Activated naive CD4-positive, alpha-beta T cell treated with anti-CD3 and anti-CD28 coated beads for 36 hours (primary cell): ENCODE measurements at places on chromosomes 13 and 19.

DNA sequence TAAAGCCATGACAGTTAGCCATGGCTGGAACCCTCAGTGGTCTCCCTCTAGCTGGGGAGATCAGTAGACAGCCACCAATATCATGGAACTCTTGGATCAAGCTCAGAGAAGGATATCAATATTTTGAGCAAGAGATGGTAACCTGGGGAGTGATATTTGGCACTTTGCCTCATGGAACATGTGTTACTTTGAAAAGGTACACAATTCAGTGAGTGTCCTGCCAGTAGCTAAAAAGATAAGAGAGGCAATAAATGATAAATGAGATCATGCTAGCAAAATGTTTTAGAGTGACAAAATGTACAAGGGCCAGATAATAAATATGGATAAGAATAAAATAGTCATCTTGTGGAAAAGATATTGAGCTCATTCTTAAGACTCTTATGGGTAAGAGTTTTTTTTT is 1618.7 kb downstream of the OLFM4 start:
- H3K27ac ChIP-seq = no peak overlapping the region
- H3K4me1 ChIP-seq = no peaks in the 10 kb centered on the region
- no peaks in the 10 kb centered on the region for H3K27me3 ChIP-seq
- H3K4me3 ChIP-seq = no peak overlapping the region
- DNase-seq = no peak
- H3K36me3 ChIP-seq = no peaks in the 10 kb centered on the region

DNA sequence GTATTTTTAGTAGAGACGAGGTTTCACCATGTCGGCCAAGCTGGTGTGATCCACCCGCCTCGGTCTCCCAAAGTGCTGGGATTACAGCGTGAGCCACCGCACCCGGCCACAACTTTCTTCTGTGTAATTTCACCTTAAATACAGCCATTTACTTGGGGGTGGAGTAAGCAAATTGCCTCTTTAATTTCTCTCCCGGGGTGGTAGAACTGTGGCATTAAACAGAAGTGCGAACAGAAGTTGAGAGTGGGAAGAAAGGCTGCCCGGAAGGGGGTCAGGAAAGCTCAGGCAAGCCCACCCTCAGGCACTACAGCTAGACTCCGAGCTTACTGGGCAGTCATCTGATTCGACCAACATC is 475 bp upstream of the DNAJC15 start:
- no peak for DNase-seq
- no peaks in the 10 kb centered on the region for H3K27me3 ChIP-seq
- H3K4me1 ChIP-seq = peaks cover 25% of the 10 kb centered on the region
- H3K4me3 ChIP-seq = peak overlapping the region; percentile 98
- H3K36me3 ChIP-seq = peaks cover 5% of the 10 kb centered on the region
- H3K27ac ChIP-seq = peak overlapping the region; percentile 94

GRCh38 chr13:112968910-112969691 is at the start of gene MCF2L:
Gene MCF2L, plus strand, starts transcription at chr13:112969214. Its CDS starts 166 bp downstream, at chr13:112969380.
- H3K4me1 ChIP-seq = peaks cover 25% of the 10 kb centered on the region
- peak within 1 kb of the TSS; percentile 91 for H3K4me3 ChIP-seq
- H3K36me3 ChIP-seq = peaks cover 5% of the 10 kb centered on the region
- peak; percentile 76 for DNase-seq
- peak within 1 kb of the TSS; percentile 74 for H3K27ac ChIP-seq

DNA sequence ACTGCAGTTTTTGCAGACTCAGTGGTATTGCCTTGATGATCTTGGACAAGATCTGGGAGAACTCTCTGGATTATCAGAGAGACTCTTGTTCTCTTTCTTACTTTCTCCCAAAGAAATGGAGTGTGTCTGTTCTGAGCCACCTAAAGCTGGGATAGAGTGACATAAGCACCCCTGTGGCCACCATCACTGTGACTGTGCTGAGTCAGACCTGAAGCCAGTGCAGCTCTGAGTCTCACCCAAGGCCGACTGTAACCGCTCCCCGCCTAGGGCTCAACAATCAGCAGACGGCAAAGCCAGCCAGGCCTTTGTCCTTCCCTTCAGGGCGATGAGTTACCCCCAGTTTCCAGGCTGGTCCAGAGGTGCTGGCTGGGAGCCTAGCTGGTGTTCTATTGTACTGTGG is 795.6 kb downstream of the UQCRFS1 start:
- no peak overlapping the region for H3K4me3 ChIP-seq
- no peaks in the 10 kb centered on the region for H3K27me3 ChIP-seq
- no peak for DNase-seq
- H3K4me1 ChIP-seq = no peaks in the 10 kb centered on the region
- H3K27ac ChIP-seq = no peak overlapping the region

DNA sequence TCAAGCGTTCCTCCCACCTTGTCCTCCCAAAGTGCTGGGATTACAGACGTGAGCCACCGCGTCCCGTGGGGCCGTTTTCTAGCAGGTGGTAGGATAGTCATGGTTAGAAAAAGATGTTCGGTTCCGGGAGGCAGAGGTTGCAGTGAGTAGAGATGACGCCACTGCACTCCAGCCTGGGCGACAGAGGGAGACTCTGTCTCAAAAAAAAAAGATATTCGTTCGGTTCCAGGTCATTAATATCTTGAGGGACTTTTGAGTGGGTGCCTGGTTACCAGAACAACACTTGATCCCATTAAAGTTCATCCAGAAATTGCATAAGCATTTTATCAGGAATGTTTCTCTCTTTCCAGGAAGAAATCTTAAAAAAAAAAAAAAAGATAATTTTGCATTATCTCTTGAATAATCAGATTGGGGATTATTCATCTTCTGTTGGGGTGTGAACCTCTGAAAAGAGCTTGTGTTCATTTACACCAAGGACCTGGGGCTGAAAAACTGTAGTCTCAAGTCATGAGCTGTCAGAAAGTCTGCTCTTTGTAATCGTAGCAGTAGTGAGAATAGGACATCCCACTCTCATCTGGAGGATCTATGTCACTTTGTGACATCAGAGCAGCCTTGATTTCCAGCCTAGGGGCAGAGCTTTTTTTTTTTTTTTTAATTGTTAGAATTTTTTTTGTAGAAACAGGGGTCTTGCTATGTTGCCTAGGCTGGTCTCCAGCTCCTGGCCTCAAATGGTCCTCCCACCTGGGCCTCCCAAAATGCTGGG is 1.0 kb upstream of the ETHE1 start:
- H3K36me3 ChIP-seq = peaks cover 3% of the 10 kb centered on the region
- H3K27ac ChIP-seq = peak overlapping the region; percentile 96
- peak; percentile 48 for DNase-seq

DNA sequence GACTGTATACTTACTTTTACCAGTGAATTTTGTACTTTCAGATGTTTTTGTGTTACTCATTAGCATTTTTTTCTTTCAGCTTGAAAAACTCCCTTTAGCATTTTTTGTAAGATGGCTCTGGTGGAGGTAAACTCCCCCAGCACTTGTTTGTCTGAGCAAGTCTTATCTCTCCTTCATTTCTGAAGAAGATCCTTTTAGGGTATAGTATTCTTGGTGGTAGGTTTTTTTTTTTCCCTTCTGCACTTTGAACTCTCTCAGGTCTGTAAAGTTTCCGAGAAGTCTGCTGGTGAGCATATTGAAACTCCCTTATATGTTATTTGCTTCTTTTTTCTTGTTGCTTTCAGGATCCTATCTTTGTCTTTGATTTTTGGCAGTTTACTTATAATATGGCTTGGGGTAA is 35.1 kb downstream of the IGFL3 start:
- H3K36me3 ChIP-seq = peaks cover 4% of the 10 kb centered on the region
- no peaks in the 10 kb centered on the region for H3K4me1 ChIP-seq
- peaks cover 26% of the 10 kb centered on the region for H3K27me3 ChIP-seq

GRCh38 chr13:109415057-109415456 is 371.3 kb downstream of the IRS2 start:
- no peaks in the 10 kb centered on the region for H3K36me3 ChIP-seq
- H3K4me3 ChIP-seq = no peak overlapping the region
- DNase-seq = no peak
- peaks cover 13% of the 10 kb centered on the region for H3K27me3 ChIP-seq
- no peaks in the 10 kb centered on the region for H3K4me1 ChIP-seq

DNA sequence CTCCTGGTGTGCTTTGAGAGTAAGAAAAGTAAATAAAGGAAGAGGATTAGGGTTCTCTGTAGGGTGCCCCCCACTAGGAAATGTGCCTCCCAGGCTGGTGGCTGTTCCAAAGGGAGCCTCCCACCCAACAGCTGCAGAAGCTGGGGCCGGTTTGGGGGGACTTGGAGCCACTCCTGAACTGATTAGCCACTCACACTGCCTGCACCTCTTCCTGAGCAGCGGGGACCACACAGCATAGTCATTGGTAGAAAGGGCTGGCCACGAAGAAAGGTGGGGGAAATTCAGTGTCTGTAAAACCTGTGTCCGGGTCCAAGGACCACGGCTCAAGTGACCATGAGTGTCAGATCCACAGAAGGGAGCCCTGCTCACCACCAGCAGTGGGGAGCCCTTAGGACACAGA is 55.6 kb downstream of the SPACA7 start:
- peaks cover 3% of the 10 kb centered on the region for H3K27me3 ChIP-seq
- no peaks in the 10 kb centered on the region for H3K4me1 ChIP-seq
- no peak overlapping the region for H3K27ac ChIP-seq
- no peak overlapping the region for H3K4me3 ChIP-seq
- no peaks in the 10 kb centered on the region for H3K36me3 ChIP-seq

DNA sequence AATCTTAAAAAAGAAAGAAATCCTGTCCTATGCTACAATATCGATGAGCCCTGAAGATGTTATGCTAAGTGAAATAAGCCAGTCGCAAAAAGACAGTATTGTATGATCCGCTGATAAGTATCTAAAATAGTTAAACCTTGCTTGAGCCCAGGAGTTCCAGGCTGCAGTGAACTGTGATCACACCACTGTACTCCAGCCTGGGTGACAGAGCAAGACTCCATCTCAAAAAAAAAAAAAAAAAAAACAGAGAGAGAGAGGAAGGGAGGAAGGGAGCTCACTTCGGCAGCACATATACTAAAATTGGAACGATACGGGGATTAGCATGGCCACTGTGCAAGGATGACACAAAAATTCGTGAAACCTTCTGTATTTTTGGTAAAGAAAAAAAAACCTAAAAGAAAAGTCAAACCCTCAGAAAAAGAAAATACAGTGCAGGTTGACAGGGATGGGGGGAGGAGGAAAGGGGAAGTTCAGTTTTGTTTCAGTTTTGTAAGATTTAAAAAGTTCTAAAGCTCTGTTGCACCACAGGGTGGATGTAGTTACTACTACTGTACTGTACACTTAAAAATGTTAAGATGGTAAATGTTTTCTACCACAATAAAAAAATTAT is 8.4 kb downstream of the CLASRP start:
- H3K4me1 ChIP-seq = peaks cover 45% of the 10 kb centered on the region
- H3K27me3 ChIP-seq = no peaks in the 10 kb centered on the region
- peaks cover 26% of the 10 kb centered on the region for H3K36me3 ChIP-seq
- H3K27ac ChIP-seq = peak overlapping the region; percentile 86
- no peak for DNase-seq

GRCh38 chr19:48010932-48011758 is 16.7 kb downstream of the ELSPBP1 start:
- H3K4me1 ChIP-seq = no peaks in the 10 kb centered on the region
- DNase-seq = no peak
- no peaks in the 10 kb centered on the region for H3K36me3 ChIP-seq
- H3K27ac ChIP-seq = no peak overlapping the region

DNA sequence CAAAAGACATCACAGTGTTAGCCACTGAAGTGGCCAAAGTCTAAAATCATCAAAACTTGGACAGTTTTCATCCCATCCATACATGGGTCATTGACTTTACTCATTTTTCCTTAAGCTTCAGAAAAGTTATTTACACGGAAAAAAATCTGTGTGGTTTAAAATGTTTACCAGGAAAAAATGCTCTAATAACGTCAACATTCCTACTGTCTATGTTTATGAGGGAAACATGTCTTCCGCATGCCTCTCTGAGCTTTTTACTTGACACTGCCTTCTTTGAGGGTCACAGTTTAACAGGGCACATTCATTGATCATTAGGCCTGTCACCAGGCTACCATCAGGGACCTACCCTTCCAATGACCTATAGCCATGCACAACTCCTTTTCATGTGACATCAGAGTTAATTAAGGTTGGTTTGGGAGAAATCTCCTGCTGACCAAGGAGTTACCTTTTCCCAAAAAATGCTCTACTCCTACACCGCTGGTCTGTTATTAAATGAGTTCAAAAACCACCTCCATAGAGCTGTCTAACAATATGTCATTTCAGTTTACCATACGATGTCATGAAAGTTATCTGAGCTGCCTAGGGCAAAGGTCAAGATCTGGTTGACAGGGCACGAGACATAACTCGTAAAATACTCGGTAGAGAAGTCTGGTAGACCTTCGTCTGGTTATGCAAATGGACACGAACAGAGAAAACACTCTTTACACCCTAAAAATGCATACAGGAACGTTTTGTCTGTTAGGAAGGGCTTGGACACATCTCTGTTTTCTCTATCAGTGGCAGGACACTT is 17.8 kb downstream of the FLT1 start:
- peaks cover 11% of the 10 kb centered on the region for H3K4me1 ChIP-seq
- H3K4me3 ChIP-seq = no peak overlapping the region
- no peak overlapping the region for H3K27ac ChIP-seq
- H3K27me3 ChIP-seq = peaks cover 2% of the 10 kb centered on the region
- peaks cover 6% of the 10 kb centered on the region for H3K36me3 ChIP-seq

GRCh38 chr13:26442541-26442940 is 114.9 kb upstream of the WASF3 start:
- H3K36me3 ChIP-seq = no peaks in the 10 kb centered on the region
- H3K4me1 ChIP-seq = no peaks in the 10 kb centered on the region
- no peak overlapping the region for H3K4me3 ChIP-seq
- no peak for DNase-seq
- peaks cover 9% of the 10 kb centered on the region for H3K27me3 ChIP-seq

- H3K4me3 ChIP-seq = no peak overlapping the region
- no peaks in the 10 kb centered on the region for H3K27me3 ChIP-seq
- peaks cover 21% of the 10 kb centered on the region for H3K36me3 ChIP-seq
- no peaks in the 10 kb centered on the region for H3K4me1 ChIP-seq
- no peak overlapping the region for H3K27ac ChIP-seq
Observed at GRCh38 chr13:24495151-24495729, 17.3 kb downstream of the PARP4 start.

- no peak overlapping the region for H3K4me3 ChIP-seq
- DNase-seq = no peak
- no peaks in the 10 kb centered on the region for H3K4me1 ChIP-seq
- peaks cover 45% of the 10 kb centered on the region for H3K36me3 ChIP-seq
- H3K27ac ChIP-seq = no peak overlapping the region
Observed at GRCh38 chr13:72953391-72953965, 105.3 kb upstream of the KLF5 start.

DNA sequence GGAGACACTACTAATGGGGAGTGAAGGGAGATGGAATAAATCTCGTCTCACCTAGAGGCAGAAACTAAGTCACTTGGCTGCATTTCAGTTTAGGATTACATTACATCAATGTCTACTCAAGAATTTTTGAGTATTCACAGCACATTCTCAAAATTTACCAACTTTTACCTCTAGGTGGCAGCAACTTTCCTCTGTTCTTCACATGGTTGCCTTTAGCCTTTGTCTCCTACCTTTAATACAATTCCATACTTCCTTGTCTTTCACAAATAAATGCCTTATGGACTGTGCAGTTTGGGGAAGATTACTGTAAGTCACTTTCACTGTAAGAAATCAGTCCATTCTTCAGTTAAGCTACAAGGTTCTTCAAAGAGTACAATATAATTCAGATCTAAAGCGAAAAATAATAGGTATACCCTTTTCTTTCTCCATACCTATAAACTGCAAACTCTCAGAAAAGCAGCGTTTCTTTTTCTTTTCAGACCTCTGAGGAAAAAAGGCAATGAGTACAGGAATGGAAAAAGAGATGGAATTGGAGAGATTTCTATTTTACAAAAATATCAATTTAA is 379.4 kb downstream of the KLF12 start:
- no peak overlapping the region for H3K4me3 ChIP-seq
- no peaks in the 10 kb centered on the region for H3K27me3 ChIP-seq
- H3K27ac ChIP-seq = no peak overlapping the region
- DNase-seq = peak; percentile 20
